ENCODE measurements at places on chromosomes 1 and 21.

GRCh38 chr1:198132060-198132781, 24.6 kb upstream of the NEK7 start:
- ATAC-seq = no peak

GRCh38 chr1:119878171-119878570, 18.1 kb downstream of the ADAM30 start:
- no peak for ATAC-seq

GRCh38 chr1:22932803-22933470, 39.7 kb downstream of the LACTBL1 start:
- no peak for ATAC-seq

DNA sequence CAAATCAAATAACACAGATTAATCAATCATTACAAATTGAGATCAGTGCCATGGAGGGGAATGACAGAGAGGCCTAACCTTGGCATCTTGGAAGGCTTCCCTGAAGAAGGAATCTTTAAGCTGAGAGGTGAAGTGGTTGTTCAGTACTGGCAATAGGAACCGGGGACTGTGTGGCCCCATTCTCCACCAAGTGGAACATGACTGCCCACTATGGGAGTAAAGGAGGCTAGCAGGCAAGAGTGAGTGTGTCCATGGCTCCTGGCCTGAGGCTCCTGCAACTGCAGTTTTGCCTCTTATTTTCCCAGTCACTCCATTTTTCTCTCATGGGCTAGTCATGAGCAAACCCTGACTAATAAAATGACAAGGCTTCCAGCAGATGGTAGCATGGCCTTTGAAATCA, 112.2 kb upstream of the GJB5 start:
- ATAC-seq = no peak

GRCh38 chr1:45820788-45821187, 17.4 kb downstream of the MAST2 start:
- no peak for ATAC-seq

DNA sequence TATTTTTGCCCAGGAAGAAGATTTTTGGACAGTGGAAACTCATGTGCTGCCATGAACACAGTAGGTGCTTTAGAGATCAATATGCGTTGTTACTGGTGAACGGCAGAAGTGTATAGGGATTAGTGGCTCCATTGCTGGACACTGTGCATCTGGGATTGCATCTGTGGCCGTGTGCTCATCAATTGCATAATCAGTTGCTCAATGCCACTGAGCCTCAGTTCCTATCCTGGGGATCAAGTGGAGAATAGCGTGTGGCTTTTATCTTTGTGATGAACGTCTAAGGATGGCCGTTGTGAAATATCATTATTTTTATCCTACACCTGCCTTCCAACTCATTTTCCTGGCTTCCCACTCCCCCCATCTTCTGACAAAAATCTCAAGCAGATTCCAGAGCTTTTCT, 5.4 kb downstream of the TNN start:
- no peak for ATAC-seq

DNA sequence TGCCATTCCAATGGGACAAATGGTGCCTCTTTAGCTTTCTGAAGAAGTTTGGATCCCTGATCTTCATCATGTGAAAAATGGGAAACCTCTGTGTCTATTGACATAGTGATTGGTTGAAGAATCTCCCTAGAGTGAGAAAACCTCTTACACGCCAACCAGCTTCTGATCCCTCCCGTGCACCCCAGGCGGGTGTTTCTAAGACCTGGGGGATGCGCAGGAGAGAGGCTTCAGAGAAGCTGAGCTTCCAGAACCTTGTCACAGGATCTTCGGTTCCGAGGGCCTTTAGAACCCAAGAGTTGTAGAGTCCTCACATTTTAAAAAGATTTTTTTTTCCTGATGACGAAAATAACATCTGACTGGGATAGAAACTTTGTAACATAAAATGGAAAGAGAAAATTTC, 11.3 kb downstream of the PODN start:
- no peak for ATAC-seq

DNA sequence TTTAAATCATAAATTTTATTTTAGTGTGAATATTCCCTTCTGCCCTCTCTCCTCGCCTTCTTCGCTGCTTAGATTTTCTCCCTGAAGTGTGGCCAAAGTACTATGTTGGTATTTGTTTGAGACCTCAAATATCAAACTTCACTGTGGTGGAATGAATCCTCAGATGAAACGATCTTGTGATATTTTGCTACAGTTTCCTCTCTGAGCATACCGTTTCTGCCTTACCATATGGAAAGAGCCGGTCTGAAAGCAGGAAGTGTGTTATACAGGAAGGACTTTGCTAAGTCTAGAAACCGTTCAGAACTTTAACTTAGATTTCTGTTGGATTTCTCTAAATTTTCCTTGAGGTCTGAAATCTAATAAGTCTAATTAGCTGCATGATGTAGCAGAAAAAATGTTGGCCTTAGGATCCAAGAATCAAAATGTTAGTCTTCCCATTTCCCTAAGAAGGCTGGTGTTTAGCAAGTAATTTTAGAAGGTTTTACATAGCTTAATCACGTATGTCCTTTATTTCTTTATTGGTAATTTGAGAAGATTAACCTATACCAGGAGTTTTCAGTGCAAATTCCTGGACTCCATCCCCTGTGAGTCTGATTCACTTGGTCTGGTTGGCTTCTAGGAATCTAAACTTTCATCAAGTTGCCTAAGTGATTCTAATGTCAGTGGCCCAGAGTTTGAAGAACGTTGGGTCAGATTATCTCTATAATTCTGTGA, 30.7 kb downstream of the SDCCAG8 start:
- ATAC-seq = no peak

GRCh38 chr21:25708467-25709065, 26.1 kb downstream of the ATP5PF start:
- ATAC-seq = peak; percentile 28

- ATAC-seq = no peak
Measured at GRCh38 chr1:202659974-202660373, 50.3 kb downstream of the SYT2 start.

GRCh38 chr1:71166178-71167173, 85.6 kb upstream of the ZRANB2 start:
- ATAC-seq = peak; percentile 28

DNA sequence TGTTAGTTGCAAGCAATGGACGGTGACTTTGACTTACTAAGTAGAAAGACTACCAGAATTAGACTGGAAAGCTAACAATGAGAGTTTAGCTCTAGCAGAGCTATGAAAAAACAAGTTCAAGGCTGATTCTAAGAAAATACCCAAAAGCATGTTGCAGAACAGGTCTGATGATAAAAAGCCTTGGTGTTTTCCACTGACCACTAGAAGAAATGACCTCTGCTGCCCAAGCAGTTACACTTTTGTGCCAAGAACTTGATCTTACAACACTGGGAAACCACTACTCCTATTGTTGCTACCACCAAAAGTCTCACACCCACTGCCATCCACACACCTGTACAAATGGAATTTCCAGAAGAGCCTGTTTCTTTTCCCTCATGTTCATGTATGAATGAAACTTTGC, 21.4 kb upstream of the NEK7 start:
- no peak for ATAC-seq

- no peak for ATAC-seq
Measured at GRCh38 chr1:68401506-68401905, 48.2 kb downstream of the RPE65 start.

DNA sequence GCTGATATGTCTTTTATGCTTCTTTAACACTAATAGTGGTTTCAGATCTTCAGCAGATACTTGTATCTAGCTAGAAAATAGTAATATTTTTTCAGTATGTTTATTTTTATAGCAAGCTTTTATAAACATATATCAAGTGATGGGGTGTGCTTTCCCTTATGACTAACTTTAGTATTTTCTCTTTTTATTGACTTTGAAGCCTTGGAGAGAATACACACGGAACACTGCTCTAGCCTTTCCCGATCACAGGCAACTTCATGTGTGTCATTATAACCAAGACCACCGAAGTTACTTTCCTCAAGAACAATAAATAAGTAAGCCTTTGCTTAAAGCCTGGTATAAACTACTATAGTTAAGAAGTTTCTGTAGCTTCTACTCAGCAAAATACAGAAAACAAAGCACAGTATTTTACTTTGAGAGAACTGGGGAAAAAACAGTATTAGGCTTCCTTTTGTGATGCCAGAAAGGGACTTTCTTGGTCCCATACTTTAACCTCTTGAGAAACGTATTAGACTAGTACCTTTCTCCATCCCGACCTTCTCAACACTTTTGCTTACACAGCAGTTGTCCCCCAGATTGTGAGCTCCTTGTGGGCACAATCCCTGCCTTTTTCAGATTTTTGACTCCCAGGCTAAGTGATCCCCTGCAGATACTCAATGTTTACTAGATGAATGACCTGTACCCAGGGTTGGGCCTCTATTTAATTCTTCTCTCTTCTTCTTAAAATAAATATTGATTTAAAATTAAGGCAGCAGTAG, 3.3 kb downstream of the ADSS2 start:
- no peak for ATAC-seq
